T-helper 2 cell treated with Interferon-gamma antibody and Interleukin-4, amounts not matched to agents 5 μg/mL and 100 μg/mL, for 36 hours (primary cell): ENCODE measurements at places on chromosomes 13 and 19.
A peak's percentile ranks its signal among the peaks of the same experiment; 100 is the strongest.

- DNase-seq = no peak
These were observed 126.7 kb upstream of the MRI1 start for GRCh38 chr19:13637664-13638063.

GRCh38 chr19:9909251-9909650, 27.1 kb downstream of the OLFM2 start:
- no peak for DNase-seq

DNA sequence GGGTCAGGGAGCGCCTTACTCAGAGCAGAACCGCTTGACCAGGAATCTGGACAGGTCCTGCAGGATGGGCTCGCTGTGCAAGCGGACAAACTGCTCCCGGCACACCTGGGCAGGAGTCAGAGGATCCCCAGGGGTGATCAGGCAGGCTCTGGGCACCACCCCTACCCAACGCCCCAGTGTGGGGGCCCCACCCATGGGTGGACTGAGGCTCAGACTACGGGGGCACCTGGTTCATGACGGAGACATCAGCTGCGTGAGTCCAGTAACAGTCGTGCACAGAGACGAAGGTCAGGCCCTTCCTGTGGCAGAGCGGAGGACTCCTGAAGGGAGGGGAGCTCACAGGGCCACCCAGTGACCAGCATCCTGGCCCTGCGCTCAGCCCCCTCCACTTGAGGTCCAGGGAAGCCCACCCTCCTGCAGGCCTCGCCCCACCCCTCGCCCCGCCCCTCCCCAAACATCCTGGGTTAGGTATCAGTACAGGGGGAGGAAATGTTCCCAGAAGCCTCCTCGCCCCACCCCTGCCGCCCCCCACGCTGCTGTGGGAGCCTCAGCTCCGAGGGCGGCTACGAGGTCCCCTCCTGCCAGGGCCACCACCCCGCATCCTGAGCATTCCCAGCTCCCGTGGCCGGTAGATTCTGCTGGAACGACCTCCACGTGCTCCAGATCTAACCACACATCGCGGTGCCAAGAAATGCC, 15.6 kb downstream of the POLRMT start:
- no peak for DNase-seq

GRCh38 chr13:46359714-46360113, 27.3 kb downstream of the RUBCNL start:
- no peak for DNase-seq

DNA sequence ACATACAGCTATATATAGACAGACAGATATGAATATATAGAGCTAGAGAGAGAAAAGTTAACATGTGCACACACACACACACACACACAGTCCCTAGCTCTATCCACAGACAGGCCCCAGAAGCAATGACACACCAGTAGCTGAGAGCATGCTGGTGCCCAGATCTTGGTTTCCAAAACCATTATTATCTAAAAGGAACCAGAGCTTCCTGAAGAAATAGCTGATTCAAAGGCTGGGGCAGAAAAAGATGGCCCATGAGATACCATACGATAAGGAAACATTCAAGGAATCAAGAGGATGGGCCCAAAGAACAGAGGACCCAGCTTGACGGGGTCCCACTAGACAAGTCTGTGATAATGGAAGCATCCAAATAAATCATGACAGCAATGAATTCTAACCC, 53.4 kb downstream of the ABCC4 start:
- DNase-seq = no peak

DNA sequence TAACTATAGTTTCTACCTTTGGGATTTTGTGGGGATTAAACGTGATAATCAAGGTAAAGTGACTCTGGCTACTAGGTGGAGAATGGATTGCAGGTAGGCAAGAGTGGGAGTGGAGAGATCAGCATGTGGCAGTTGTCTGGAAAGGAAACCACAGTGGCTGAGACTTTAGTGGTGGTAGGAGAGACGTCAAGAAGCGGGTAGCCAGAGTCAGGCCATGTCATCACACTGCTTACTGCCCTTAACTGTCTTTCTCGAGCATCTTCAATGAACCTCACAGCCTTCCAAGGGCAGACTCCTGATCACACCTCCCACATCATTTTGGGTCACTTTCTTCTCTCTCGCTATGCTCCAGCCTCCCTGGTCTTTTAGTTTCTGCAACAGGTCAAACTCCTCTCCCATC, 28.6 kb upstream of the MBNL2 start:
- no peak for DNase-seq

GRCh38 chr19:35885904-35886303, 14.4 kb downstream of the NFKBID start:
- no peak for DNase-seq

DNA sequence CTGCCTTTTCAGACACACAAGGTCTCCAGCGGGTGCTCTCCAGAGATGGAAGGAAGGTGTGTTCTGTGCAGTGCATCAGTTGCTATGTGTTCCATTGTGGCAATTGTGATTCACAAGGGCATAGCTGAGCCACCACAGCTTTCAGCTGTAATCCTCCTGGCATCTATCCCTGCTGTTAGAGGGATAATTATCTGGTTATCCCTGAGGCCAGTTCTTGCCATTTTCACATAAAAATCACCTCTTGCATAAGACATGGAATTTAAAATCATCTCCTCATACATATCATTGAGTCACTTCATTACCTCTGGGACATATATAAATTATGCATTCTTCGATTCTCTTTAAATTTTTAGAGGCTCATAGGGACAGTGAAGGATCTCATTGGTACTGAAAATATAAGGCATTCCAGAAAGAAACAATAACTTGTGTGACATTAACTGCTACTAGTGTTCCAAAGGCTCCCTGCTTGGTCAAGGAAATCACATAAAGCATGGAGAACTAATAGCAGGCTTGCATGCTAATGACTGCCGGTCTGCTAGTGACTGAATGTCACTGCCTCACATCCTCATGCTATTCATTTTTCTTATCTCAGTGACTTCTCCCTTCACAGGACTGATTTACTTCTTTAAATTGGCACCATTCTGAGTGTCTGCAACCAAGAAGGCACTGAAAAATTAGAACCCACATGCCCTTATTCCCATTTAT, 214.0 kb downstream of the ENOX1 start:
- no peak for DNase-seq

DNA sequence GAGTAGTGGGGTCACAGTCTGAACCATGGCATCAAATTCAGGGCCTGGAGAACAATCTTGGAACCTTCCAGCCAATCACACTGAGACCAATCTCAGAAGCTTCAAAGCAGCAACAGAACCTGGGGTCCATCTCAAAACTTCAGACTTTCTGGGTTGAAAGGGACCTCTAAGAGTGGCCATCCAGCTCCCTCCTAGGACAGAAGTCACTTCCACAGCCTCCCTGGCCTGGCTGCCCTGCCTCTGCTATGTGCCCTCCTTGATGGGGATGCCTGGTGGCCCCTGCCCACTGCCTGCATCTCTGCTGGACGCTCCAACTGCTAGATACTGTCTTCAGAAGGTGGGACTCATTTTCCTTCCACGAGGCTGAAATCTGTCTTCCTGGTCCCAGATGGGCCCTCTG, 1.8 kb downstream of the TLE2 start:
- no peak for DNase-seq

- DNase-seq = no peak
These were observed 9.6 kb downstream of the KHSRP start for GRCh38 chr19:6414793-6415590.

DNA sequence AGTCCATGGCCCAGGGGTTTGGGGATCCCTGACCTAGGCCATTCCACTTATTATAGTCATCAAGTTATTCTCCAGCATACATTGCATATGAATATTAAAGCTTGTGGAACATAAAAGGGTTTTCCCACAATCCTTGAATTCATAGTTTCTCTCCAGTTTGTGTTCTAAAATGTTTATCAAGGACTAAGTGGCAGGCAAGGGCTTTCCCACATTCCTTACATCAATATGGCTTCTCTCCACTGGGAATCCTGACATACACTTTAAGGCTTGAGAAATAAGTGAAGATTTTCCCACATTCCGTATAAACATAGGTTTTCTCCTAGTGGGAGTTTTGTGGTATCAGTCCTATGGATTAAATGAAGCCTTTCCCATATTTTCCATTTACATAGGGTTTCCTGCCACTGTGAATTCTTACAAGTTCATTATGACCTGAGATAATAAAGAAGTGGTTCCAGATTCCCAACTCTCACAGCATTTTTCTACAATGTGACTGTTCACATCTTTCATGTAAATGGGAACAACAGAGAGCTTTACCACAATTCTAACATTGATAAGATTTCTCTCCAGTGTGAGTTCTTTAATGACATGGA, 14.5 kb downstream of the ZNF426 start:
- DNase-seq = no peak

DNA sequence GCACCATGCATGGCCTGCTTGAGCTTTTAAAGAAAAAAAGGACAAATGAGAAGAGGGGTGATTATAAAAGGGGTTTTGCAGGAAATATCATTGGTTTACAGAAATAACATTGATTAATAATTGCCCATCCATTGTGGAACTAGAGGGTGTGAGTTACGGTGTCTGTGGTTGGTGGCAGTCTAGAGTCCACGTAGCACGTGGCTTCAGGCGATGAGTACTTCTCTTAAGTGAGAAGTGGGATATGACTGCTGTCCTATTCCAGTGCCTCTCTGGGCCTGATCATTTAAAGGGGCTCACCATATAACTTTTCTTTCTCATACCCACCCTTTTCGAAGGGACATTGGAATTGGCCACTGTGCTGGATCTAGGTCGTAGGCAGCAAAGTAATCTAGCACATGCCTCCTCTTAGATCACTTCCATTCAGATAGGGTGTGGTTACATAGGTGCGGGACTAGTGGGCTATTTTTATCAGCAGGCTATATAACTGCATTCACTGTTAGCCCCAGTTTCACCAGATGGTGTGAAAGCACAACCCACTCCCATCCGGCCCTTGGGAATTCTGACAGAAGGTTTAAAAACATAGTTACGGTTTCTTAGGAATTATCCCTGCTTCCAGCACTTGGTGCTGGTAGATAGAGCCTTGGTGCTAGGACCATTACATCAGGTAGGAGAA, 19.9 kb downstream of the PPP5C start:
- DNase-seq = no peak

GRCh38 chr13:46795321-46795720, 1.6 kb downstream of the ESD start:
- DNase-seq = no peak

DNA sequence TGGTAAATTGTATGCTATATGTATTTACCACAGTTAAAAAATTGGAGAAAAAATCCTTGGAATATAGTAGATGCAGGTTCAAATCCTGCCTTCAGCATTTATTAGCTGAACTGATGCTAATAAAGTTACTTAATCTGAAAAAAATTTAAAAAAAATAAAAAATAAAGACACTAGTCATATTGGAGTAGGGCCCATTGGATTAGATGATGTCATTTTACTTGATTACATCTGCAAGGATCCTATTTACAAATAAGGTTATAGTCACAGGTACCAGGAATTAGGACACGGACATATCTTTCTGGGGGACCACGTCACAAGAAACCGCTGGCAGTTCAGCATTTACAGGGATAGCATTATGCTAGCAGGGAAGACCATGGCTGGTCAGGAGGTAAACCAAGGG, 6.2 kb downstream of the ZNF555 start:
- no peak for DNase-seq

DNA sequence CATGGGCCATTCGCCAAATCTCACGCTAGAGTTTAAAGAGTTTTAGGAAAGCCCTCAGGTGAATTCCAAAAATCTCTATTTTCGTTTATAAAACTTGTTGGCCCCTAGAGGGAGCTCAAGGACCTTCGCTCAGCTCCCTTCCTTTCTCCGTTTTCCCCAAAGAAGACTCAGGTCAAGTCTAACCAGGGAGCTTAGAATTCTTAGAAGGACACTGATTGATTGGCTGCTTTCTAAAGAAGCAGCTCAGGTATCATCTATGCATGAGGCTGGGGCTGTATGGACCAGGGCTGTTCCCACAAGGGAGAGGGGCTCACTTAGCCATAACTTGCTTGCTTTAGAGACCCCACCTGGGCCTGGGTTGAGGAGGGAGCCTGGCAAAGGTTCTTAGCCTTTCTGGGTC, 20.5 kb downstream of the DZIP1 start:
- no peak for DNase-seq

DNA sequence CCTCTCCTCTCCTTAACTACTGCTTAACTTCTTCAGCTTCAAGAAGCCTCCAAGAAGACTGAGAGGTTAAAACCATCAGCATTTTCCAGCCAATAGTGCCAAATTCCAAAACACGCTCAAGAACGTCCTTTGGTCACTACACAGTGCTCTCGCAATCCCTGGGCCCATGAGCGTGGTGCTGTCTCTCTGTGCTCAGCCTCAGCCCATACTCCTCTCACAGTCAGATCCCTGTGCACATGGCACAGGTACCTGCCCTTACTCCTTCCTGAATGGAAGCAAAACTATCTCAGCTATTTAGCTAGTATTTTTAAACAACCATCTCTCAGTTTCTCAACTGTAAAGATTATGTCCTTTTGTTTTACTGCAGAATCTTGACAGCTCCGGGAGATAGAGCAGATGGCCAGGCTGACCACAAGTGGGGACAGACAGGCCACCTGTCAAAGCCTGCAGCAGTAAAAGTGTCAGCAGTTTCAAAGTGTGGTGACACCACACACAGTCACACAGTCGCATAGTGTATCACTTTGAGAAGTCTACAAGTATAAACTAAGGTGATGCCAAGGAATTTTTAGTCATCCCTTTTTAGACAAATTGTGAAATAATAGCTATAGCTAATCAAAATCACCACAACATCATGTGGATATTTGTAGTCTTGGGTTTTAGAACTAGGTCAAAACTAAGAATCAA, 35.7 kb downstream of the DZIP1 start:
- no peak for DNase-seq

GRCh38 chr13:76886292-76887075, at the start of gene KCTD12:
KCTD12 (minus strand) TSS chr13:76886405; CDS start chr13:76886148, 257 bp downstream.
- DNase-seq = peak; percentile 78

GRCh38 chr19:45884682-45885555, 1.0 kb downstream of the IRF2BP1 start:
- peak; percentile 40 for DNase-seq

DNA sequence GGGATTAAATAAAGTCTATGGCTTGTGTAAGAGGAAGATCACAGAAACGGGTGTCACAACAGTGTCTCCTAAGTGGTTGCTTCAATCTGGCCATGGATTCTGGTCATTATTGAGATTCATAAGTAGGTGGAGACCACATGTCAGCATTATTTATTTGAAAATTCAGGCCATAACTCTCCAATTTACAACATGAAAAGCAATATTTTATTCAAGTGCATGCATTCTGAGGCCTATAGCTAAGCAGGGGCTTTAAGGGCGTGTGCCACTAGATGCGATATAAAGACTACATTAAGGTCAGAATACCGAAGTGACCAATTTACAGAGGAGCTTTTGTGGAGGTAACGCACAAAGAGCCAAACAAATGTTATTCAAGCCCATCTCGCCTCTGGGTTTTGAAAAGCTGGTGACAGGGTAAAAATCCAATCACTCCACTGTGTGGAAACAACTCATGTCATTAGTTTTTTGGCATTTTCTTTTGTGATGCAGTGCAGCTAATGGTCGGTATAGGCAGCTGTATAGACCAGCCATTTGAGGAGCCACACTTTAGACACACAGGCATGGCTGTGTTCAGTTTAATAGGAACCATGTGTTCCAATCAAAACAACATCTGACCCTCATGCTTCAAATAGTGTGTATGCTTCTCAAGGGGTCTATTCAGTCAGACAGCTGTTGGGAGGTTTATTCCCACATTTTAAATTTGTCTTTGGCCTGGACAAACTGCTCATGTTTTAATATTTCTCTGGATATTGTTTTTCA, 123.7 kb downstream of the KL start:
- no peak for DNase-seq

- DNase-seq = peak; percentile 18
These were observed 200.5 kb downstream of the ABCC4 start for GRCh38 chr13:95100525-95101433.

- DNase-seq = no peak
These were observed 20.7 kb downstream of the GARRE1 start for GRCh38 chr19:34274827-34275625.
